ENCODE measurements at places on chromosomes 16 and 17.

- no peak for DNase-seq
Observed at GRCh38 chr16:73813527-73813926, 483.1 kb upstream of the PSMD7 start.

DNA sequence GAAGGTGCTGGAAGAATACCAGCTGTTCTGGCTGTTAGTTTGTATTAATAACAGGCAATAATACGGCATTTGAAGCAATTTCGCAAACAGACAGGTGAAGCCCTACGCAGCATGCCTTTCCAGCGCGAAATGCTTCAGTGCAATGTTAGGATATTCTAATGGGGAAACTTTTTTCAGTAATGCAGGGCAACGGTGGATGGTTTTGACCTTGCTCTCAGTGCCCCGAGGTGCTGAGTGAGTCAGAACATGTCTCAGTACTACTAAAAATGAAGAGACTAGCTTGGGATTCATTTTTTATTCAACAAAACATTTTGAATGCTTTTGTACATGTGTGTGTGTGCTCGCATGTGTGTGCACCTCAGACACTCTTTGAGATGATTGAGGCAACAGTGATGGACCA, 172.2 kb downstream of the RBFOX1 start:
- no peak for DNase-seq

GRCh38 chr17:42484304-42484703, 25.6 kb downstream of the ATP6V0A1 start:
- DNase-seq = no peak

DNA sequence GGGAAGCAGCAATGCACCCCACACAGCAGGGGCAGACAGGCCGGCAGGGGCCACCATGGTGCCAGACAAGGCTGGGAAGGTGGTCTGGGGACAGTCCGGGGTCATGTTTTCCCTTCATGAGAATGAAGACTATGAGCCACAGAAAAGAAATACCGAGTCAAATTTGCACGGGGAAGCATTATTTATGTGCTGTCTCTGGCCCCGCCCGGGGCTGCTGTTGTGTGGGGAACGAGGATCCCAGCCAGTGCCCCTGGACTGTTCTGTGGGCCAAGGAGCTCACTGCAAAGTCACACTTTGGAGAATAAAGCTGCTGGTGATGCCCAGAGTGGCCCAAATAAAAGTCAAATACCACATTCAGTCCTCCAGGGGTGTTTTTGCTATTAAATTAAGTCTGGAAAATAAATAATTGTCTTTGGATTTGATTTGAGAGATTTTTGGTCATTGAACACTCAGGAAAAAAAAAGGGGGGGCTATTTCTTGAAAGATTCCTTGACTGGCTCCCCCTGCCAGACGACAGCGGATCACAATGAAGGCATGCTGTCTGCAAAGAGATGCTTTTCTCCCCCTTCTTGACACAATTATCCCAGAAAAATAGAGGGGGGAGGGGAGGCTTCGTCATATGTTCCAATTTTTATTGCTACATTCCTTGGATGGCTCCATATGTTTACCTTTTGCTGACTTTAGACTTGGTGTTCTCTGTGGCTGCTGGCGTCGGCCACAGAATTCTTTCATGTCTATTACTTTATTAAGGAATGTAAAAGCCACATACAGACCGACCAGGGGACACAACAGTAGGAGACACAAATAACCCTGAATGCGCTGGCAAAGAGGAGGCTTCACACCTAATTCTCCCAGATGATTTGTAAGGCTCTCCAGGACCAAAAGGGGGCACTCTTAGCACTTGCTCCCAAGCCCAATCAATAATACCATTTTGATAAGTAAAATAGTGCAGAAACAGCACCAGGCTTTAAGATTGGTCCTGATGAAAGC, 27.1 kb upstream of the ANKFN1 start:
- DNase-seq = peak; percentile 43

- DNase-seq = no peak
Observed at GRCh38 chr17:82380860-82381702, 9.5 kb downstream of the UTS2R start.

GRCh38 chr17:38418693-38419507, 9.4 kb upstream of the ARHGAP23 start:
- DNase-seq = no peak

DNA sequence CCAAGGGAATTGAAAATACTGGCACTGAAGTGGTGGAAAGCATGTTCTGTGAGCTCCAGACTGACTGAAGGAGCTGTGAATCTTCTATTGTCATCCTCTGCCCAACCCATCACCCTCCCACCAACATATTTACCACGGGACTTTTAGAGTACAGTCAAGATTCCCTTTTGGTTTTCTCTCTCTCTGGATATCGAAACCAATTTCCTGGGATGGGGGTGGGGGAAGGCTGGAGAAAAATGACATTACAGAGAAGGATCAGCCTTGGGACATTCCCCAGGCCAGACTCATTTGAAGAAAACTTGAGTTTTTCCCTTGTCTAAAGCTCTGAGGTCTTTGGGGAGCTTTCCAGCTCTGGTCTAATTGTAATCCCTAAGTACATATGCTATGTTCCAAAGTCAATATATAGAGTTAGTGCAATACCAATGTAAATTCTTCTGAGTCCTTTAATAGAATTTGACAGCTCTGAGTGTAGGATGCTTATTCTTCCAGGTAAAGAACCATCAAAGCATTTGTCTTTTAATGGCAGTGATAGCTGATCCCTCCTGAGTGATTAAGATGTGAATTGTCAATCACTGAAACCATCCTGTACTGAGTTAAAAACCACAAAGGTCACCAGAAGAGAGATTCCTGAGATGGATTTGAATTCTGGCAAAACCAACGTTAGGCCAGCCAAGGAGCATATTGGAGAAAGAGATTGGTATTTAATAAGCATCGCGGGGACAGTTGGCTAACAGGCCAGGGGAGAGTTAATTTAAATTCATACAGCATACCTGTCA, 48.8 kb upstream of the CCL1 start:
- no peak for DNase-seq

DNA sequence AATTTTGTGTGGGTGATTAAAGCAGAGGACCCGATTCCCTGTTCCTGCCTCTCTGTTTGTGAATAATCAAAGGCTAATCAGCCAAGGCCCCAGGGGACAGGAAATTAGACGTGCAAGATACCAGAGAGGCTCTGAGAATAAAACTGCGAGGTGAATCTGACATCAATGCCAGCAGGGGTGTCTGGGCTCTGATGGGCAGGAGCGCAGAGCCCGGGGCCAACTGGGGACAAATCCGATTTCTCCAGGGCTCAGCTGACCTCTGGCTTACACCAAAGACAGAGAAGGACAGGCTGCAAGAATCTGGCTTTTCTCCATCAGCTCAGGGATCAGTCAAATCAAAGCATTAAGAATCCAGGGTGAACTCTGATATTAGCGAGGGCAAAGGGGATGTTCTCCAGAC, 174.3 kb downstream of the XYLT1 start:
- DNase-seq = no peak

DNA sequence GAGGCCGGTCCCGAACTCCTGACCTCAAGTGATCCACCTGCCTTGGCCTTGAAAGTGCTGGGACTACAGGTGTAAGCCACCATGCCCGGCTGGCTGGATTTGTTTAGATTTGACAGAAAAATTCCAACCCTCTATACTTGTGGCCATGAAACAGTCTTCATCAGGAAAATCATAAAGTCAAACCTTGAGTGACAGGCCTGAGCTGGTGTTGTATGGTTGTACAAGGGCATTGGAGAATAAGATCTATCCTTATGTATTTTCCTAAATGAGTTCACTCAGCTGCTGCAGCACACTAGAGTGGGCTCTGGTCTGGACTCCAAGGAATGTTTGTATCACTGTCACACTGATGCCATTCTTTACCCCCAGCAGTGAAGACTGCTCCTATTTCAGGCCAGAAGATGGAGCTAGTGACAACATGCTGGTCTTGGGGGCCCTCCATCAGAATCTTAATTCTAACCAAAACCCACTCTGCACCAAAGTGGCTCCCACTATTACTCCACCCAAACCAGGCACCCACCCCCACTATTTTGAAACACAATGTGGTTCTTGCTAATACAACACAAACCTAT, 27.4 kb downstream of the SNX11 start:
- DNase-seq = no peak

DNA sequence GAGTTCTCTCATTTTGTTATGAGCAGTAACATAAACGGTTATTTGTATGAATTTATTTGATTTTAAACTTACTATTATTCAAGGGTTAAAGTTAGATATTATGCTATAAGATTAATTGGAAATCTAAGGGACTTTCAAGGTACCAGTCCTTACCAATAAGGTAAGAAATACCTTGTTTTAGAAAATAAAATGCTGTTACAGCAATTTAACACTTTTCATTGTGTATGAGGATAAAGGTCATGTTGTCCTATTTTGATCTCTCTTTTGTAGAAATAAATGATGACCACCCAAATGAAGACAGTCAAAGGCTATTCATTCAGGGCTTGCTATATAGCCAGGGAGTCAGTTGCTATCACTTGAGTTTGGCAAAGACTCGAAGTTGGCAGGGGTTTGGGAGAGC, 1185.9 kb upstream of the GOT2 start:
- DNase-seq = no peak

DNA sequence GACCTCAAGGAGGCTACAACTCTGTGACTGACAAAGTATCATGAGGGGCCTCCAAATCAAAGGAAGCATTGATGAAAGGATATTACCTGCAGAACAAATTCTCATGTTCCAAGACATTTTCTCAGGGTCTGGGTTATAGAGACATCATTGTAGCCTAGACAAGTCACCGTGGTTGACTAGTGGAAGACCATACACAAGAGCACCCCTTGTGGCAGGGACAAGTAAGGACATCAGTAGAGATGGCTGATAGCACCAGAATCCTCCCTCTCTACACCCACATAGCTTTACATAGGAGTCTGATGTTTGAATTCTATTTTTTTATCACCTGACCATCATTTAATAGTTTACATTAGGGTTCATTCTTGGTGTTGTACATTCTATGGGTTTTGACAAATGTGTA, 32.5 kb upstream of the CDH8 start:
- DNase-seq = no peak

DNA sequence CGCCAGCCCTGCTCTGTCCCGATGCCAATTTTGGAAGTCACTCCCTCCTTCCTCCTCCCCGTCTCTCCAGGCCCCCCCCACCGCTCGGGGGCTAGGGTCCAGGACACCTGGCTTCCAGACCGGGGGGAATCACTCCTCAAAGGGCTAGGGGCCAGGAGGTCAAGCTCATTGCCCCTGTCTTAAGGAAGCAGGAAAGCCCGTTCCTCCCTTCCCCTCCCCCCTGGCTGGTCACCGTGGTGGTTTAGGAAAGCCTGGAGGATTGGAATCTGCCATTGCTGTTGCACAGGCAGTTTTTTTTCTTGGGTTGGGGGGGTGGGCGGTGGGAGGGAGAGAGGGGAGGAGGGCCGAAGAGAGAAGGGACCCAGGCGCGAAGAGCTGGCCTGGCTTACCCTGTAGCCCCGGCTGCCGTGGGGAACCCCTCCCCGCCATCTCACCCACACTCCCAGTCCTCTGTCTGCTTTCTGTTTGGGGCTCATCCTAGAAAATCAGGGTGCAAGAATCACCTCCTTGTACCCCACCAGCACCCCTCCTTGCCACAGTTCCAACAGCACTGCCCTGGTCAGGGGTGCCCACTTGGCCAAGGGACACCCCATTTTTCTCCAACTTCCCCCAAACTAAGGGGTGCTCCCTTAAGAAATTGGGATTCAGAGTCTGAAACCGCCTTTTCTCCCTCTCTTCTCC, 2.9 kb upstream of the BCL6B start:
- DNase-seq = no peak

DNA sequence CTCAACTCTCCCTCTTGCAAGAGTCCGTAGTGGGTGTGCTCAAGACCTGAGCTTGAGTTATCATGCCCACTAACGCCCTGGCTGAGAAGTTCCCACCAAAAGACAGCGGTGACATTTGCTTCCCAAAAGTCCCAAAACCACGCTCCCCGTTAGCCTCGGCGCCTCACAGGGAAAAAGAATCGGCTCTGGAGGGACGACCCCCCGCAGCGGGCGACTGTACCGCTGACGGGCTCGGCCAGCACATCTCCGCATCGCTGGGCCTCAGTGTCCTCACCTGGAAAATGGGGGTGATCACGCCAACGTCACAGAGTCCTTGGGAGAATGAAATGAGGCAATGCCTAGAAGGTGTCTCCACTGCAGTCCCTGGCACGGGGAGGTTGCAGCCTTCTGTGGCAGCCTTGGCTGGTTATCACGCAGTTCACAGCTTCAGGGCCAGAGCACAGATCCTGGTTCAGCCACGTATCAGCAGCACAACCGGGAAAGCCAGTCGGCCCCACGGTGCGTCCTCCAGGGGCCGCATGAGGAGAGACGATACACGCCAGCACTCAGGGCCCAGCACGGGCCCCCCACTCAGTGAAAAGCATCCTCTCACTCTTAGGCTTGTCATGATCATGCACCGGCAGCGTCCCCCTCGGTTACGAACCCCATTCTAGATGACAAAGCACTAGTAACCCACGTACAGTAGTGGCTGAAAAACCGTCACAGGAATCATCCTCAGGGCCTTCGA, 32.9 kb downstream of the NXN start:
- no peak for DNase-seq

- no peak for DNase-seq
Observed at GRCh38 chr16:1435921-1436697, 5.2 kb downstream of the PERCC1 start.

- DNase-seq = no peak
Observed at GRCh38 chr16:68969338-68969737, 126.0 kb downstream of the TANGO6 start.

- DNase-seq = no peak
Observed at GRCh38 chr17:15512071-15512709, 44.8 kb upstream of the CDRT4 start.

GRCh38 chr17:13385481-13385911, 216.2 kb downstream of the HS3ST3A1 start:
- DNase-seq = no peak

DNA sequence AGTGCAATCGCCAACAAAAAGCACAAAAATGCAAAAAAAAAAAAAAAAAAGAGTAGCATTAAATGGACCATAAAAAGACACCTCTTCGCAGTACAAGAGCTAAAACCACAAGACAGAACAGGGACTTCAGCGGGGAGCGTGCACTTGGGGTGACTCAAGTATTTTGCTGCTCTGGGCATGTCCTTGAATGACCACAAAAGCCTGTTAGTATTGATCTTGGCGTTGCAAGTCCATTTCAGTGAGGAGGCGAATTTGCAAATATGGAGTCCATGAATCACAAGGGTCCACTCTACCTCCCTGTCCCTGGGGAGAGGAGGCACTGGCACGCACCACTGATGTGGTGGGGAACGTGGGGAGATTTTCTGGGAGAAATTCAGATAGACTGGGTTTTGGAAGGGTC, 78.9 kb downstream of the CNGB1 start:
- DNase-seq = no peak

- DNase-seq = no peak
Observed at GRCh38 chr17:58005031-58005727, 1.9 kb downstream of the SRSF1 start.

Measured in pulmonary artery endothelial cell (primary cell).